NK-92 treated with Interleukin-12 subunit alpha and Interleukin-12 subunit beta, amount 100 ng/mL, for 24 hours (cell line): ENCODE measurements at places on chromosomes 2 and 18.

- no peak for DNase-seq
Measured at GRCh38 chr2:58699411-58699810, 458.3 kb upstream of the FANCL start.

DNA sequence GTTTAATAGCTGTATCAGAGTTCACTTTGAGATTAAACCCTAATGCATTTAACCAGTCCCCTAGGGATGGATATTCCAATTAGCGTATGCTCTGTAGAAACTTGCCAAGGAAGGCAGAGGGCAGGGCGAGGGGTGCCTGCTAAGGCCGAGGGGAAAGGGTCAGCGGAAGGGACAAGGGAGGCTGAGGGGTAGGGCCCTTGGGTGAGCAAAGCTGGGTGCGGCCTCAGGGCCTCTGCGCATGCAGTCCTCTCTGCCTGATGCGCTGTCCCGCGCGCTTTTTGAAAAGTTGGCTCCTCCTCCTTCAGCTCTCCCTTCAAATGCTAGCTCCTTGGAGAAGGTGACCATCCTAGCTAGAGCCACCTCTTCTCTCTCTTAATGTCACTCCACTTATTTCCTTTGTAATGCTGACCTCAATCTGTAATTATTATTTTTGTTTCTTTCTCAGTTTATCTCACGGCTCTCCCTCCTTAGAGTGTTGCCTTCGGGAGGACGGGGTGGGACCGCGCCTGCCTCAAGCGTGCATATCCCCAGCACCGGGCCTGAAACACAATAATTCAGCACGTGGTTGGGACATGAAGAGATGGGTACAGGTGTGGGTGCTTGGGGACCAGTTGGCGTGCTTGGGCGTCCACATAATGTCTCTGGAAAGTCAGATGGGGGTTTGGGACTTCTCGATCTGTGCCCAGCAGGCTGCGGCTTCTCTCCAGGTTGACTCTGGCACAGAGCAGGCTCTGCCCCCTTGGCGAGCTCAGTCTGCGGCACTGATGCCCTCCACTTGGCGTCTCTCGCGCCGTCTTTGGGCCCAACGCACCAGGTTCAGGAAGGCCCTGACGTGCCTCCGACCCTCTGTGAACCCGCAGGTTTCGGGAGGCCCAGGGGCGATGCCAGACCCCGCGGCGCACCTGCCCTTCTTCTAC, 10.0 kb downstream of the ZAP70 start:
- no peak for DNase-seq

- DNase-seq: no peak
Measured at GRCh38 chr18:4637876-4638275, 182.8 kb upstream of the DLGAP1 start.

GRCh38 chr2:82234283-82234874, 1929.8 kb upstream of the LRRTM1 start:
- DNase-seq: no peak

DNA sequence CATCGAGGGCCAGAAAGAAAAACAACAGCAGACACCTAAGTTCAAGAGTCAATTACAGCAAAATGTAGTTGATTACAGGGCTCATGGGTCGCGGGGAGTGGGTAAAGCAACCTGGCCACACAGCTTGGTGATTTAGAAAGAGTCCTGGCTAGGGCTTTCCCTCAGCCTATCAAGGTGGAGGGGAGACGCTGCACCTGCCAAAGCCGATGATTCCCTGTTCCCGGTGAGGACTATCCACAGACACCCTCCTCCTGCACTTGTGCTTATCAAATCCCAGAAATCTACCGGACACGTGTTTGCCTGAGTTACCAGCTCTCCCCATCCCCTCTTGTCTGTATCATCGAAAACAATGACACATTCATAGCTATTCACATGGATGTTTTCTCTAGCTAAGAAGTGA, 7.0 kb upstream of the SOX11 start:
- DNase-seq: no peak

GRCh38 chr2:234911271-234911670, 40.5 kb upstream of the SH3BP4 start:
- no peak for DNase-seq

- no peak for DNase-seq
Measured at GRCh38 chr2:58921676-58922075, 680.6 kb upstream of the FANCL start.

DNA sequence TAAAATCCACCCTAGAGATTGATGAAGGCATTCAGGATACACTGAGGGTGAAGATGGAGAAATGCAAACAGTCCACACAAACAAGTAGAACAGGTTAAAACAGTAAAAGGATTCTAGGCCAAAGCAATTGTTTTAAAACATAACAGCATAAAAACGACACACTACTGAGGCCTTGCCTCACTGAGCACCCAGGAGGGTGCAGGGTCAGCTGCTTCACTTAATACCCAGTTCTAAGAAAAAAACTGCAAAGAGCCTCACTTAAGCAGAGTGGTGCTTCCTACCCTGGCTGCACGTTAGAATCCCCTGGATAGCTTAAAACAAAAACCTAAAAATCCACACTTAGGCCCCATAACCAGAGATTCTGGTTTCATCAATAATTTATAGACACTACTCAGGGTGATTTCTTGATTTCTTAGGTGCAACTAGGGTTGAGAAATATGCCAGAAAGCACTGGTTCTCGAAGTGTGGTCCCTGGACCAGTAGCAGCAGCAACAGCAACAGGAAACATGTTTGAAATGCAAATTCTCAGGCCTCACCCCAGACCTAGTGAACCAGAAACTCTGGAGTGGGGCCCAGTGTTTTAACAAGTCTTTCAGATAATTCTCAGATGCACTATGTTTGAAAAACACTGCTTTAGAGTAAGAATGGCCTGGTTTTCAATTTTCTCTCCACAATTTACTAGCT, 279.1 kb downstream of the ZEB2 start:
- no peak for DNase-seq

DNA sequence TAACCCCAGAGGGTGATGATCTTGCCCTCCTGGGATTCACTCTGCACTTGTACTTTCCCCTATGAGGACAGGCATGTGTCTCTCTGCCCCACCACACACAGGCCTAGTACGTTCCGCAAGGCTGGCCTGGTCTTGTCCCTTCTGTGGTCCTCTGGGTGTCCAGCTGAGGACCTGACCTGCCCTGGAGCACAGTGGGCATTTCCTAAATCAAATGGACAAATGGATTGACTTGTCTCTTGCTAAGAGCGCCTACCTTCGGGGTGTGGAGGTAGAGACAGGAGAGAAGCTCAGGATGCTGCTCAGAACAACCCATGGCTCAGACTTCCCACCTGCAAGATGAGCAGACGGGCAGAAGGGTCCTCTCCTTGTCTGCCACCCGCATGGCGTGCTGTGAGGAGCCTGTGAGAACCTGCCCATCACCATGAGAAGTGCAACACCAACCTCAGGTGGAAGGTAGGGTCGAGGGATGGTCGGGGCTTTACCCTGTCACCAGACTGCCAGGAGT, 133.6 kb downstream of the MYCN start:
- DNase-seq: no peak

DNA sequence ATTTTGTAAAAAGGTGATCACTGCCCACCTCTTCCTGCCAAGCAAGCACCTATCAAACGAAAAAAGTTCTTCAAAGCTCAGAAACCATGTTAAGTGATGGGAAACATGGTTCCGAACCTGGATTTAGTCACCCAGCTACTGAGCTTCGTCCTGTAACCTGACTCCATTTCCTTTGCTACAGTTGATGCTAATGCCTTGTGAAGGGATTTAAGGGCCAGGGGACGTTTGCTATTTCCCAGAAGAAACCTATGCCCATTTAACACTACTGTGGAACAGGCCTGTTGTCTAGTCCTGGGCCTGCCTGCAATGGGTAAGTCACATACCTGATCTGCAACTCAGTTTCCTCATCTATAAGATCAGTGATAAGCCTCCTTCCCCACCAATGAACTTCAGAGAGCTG, 14.8 kb downstream of the SERPINE2 start:
- DNase-seq: no peak

- DNase-seq: no peak
Measured at GRCh38 chr18:23225503-23225902, 90.2 kb downstream of the CABLES1 start.

DNA sequence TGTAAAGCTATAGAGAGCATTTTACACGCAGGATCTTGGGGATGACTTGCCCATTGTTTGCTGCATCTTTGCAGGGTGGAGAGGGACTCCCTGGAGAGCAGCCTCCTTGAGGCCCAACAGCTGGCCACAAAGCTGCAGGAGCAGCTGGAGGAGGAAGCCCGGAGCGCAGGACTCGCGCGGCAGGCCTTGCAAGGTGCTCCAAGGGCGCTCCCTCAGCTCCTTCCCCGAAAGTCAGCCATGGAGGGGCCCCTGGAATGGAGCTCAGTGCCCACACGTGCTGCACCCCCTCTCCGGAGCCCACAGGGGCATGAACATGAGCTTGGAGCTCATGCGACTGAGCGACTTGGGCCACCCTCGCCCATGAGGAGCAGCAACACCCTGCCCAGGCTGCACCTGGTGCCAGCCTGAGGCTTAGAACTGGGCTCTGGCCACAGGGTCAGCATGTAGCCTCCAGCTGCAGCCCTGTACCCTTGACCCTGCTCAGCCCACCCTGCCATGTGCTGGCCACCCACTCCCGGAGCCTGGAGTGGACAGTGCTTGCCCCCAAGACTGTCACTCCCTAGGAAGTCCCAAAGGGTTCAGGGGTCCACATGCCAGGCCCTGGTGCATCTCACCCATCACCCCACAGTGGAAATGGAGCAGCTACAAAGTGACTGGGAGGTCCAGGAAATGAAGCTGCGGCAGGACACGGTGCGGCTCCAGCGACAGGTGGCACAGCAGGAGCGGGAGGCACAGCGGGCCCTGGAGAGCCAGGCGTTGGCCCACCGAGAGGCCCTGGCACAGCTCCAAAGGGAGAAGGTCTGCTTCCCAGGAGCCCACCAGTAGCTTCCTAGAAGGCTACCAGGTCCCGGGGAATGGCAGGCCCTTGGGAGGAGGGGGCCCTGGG, 43.0 kb downstream of the CROCC2 start:
- DNase-seq: no peak

- DNase-seq: no peak
Measured at GRCh38 chr2:1739961-1740715, 4.2 kb downstream of the PXDN start.

DNA sequence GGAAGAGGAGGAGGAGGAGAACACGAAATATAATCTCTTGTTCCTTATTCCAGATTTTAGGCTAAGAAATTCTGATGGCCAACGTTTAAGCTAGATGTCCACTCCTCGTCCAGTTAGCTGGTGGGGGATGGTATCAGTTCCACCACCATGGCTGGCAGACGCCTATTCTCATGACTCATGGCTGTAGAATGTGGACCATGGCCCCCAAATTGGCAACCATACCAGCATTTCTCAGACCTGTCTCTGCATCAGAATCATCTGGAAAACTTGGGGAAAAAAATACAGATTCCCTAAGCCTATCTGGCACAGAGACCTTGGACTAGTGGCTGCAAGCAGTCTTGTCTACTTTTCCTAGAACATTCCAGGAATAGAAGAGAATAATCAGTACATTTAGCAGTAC, 267.7 kb upstream of the SIX2 start:
- DNase-seq: no peak

GRCh38 chr2:126766969-126767296, 111.0 kb downstream of the GYPC start:
- DNase-seq: no peak

DNA sequence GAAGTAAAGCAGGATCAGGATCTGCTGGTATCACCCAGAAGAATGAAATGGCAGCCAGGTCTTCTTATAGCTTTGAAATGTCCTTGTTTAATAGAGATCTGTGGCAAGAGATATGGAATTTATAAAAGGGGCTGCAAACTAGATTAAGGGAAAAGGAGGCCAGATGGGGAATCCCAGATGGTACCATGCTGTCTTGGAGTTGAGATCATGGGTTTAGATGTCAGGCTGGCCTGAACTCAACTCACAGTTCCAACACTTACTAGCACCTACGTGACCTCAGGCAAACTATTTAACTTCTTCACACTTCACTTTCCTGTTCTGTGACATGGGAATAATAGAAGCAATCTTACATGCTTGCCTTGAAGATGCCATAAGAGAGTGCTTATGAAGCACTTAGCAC, 188.2 kb downstream of the ALK start:
- no peak for DNase-seq

DNA sequence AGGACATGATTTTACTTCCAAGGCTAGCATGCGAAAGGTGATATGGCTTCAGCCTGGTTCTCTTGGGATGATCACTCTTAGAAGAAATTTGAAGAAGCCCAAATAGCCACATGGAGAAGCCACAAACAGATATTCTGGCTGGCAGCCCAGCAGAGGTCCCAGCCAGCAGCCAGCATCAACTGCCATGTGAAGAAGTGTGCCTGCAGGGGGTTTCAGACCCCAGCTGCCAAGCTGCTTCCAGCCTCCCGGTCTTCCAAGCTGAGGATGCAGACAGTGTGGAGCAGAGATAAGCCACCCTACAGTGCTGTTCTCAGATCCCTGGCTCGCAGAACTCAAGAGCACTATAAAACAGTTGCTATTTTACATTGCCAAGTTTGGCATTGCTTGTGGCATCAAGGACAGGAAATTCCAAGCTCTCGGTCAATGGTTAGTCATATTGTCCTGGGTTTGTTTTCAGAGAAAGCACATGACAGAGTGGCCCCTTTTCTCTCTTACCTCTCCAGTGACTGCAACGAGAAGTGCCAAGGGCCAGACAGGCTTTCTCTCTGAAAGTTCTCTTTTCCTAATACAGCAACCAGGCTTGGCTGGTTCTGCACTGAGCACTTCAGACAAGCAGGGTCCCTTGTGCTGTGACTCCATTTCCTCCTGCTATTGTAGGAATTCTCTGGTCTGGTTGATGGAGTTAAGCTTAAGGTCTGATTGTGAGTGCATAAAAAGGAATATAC, 223.7 kb downstream of the ANKRD30B start:
- DNase-seq: no peak

DNA sequence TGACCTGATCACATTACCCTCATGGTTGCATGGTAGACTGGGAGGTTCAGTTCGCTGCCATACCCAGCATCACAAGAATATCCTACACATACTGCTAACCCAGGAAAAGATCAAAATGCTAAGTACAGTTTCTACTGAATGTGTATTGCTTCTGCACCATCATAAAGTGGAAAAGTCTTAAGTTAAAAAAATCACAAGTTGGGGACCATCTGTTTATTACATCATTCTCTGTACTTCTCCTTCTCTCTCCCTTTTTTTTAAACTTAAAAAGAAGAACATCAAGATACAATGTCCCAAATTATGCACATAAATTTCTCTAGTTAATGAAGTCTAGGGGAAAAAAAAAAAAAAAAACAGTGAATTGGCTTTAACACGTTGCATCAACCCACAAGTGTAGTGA, 43.3 kb downstream of the NBAS start:
- DNase-seq: no peak

- DNase-seq: no peak
Measured at GRCh38 chr2:142332196-142332595, 201.4 kb upstream of the LRP1B start.

DNA sequence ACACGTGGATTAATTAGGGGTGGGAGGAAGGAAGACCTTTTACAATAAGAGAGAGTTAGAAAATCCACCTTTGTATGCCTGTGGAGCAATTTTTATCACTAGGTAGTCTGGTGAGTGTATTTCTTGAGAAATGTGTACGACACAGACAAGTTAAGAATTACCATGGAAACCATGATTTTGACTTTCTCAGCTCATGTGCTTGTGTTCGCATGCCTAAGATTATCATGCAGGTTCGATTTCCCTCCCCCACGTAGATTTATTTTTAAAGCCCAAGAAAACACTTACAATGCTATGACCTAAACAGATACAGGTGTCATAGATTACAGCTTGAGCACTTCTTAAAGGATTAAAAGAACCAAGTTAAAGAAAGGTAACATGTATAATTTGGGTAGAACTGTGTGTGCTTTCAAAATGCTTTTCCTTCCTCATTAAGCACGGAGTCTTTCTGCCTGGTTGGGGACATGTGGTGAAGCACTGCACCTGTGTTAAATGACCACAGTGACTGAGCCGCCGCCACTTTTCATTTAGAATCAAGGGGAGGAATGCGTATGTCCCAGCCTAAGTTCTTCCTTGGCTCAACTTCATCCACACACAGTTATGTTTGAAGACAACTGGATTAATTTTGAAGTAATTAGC, 16.6 kb downstream of the SERTAD2 start:
- DNase-seq: no peak
